ENCODE measurements at places on chromosomes 12 and 14.

DNA sequence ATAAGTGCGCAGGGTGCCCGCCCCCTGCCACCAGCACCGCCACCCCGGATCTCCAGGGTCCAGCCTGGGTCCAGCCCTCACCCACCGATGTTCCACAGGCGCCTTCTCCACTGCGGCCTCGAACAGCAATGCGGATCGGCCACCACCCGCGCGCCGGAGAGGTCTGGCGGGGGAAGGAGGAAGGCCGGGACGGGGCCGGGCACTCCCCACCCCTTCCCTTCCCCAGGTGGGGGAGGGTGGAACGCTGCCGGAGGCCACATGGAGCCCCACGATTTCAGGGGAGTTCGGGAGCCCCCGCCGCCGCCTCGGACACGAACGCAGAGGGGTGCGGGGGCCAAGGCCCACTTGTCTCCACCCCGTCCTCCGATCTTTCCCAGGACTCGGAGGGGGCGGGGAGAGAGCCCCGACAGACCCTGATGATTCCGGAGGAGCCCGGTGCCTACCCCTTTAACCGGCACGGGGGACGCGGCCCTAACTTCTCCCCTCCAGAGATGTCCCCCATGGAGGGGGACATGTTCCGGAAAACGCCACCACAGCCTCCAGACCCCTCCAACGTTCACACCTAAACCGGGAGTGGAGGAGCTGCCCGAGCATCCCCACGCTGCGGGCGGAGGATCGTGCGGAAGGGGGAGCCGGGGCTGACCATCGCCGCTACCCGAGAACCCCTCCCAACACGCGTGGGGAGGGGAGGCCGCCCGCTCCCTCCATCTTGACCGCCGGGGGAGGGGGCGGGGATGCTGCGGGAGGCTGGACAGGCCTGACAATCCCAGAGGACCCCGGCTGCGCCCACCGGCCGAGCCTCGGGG, 1.1 kb downstream of the ATXN2 start:
- no peak for DNase-seq

DNA sequence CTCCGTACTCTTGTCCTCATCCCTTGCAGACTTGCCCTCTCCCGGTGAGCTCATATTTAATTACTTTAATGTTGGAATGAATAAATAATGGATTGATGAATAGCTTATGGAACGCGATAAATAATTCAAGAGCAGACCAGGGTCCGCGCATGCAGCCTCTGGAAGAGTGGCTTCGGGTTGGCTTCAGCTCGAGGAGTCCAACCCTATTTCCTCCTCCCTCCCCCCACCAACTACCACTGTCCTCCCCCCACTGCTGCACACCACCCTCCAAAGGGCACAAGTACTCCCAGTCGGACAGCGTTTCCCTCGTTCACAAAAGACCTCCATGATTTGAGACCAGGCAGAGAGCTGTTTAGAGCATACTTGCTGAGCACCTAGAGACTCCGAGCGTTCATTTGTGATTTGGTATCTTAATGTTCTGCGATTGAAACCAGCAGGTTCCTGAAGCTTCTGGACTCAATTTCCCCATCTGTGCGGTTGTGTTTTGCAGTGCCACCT, 647 bp upstream of the SIX1 start:
- no peak for DNase-seq

DNA sequence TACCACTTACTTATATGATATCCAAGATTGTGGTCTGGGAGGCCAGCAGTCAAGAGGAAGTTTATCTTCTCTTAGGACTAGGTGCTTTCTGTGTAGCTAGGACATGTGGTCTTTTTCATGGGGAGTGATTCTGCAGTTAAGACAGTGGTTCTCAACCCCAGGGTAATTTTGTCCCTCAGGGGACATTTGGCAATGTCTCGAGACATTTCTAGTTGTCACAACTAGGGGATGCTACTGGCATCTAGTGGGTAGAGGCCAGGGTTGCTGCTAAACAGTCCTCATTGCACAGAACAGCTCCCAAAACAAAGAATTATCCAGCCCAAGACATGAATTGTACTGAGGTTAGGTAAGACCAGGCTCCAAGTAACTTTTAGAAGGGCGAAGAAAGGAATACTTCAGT, 20.0 kb downstream of the AMDHD1 start:
- DNase-seq, result no peak

DNA sequence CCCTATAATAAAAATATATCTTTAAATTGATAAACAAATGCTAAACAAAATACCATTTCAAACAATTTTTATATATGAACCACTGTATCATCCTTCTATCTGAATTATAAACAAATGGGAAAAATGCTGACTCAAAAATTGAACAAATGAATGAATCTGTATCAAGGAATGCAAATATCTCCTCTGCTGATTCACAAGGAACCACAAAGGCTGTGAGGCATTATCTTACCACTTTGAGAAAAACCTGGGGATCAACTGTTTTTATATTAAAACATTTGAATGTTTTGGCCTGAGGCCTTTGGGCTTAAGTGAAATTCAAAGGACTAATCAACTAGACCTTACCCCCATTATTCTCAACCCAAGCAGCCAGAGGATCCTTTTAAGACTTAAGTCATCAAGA, 86.3 kb downstream of the EML5 start:
- DNase-seq, result no peak
